ENCODE measurements at places on chromosomes 12 and 14.

GRCh38 chr14:73142216-73142615, 5.9 kb downstream of the PSEN1 start:
- no peak for DNase-seq

GRCh38 chr14:50772412-50772811, 58.5 kb downstream of the NIN start:
- DNase-seq, result no peak

GRCh38 chr14:95667249-95667693, 19.0 kb upstream of the TCL1B start:
- DNase-seq, result no peak

GRCh38 chr12:1836854-1837421, 16.6 kb downstream of the LRTM2 start:
- no peak for DNase-seq

DNA sequence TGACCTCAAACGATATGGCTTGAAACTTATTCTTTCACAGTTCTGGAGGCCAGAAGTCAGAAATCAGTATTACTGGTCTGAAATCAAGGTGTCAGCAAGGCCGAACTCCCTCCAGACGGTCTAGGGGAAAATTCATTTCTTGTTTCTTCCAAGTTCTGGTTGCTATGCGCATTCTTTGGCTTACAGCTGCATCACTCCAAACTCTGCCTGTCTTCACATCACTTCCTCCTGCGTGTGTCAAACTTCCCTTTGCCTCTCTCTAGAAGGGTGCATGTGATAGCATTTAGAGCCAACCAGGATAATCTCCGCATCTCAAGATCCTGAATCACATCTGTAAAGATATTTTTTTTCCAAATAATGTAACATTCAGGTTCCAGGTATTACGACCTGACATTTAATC, 62.8 kb downstream of the DENND5B start:
- no peak for DNase-seq

DNA sequence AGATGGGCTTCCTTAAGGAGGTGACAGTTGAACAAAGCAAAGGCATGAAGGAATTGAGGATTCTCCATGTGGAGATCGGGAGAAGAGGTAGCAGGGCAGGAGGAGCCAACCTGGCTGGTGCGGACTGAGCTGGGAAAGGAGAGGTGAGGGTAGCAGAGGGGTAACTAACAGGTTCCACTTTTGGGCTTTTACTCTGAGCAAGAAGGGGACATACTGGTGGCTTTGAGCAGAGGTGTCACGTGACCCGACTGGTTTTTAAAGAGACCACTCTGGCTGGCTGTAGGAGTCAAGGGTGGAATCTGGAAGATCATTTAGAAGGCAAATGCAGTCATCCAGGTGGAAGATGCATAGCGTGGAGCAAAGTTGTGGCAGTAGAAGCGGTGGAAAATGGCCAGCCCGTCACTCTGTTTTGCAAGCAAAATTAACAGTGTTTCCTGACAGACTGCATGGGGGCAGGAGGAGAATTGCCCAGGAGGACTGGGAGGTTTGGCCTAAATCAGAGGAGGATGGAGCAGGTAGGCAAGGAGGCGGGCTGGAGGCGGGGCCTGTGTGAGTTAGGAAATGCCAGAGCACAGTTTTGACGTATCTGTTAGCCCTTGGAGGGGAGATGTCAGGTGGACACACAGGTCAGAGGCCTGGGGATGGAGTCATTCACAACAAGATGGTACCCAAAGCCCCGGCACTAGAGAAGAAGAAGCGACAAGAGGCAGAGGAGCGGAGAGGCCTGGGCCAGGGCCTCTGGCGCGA, 156.3 kb upstream of the FKBP4 start:
- DNase-seq, result no peak

DNA sequence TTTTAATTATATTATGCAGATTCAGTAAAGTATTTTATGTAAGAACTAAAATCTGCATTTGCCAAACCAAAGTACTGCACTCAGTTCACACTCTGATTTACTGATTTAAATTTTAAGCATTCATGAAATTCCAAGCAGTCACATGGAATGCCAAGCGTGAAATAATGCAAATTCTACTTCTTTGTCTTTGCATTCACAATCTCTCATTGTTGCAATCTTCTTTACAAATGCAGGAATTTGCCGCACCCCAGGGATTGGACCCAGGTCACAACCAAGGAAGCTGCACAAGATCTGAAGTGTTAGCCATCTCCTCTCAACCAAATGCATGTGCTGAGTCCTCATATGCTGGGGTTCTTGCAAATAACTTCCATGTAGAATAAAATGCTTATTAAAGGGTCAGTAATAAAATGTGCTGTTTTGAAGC, 71.9 kb downstream of the TUNAR start:
- DNase-seq, result no peak

DNA sequence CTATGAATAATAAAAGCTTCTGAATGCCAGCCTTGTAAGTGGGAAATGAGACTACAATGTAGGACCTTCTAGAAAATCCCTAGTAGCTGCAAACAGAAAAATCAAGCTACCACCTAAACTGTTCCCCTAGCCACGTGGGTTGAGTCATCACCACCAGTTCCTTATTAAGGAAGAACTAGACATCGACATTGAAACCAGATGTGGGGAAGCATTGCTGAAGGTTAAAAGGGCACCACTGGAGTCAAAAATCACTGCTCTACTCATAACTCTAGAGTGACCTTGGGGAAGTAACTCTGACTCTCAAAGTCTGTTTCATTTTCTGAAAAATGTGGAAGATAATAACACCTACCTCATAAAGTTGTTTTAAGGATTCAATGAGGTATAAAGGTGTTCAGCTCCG, 9.4 kb upstream of the CNIH1 start:
- no peak for DNase-seq

DNA sequence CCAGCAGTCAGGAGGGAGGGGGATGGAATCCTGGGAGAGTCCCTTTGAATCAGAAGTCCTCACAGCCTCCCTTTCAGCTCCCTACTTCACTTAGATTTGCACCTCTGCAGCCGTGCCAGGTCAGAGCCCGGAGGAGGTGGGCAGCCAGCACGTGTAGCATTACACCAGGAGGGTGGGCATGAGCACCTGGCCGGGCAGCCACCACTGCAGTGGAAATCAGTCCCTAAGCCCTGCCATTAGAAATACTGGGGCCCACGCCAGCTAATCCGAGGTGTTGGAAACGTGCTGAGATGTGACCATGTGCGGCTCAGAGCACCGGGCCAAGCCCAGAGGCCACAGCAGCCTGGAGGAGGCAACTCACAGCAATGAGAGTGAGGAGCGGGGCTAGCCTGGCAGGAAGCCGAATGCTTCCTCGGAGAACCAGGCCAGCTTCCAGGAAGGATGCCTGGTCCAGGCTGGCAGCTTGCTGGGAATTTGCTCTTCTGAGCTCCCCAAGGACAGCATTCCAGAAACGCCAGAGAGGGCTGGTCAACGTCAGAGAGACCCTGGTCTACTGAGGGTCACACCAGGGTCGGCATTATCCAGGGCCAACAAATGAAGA, 9.4 kb upstream of the CACNA2D4 start:
- DNase-seq, result no peak

DNA sequence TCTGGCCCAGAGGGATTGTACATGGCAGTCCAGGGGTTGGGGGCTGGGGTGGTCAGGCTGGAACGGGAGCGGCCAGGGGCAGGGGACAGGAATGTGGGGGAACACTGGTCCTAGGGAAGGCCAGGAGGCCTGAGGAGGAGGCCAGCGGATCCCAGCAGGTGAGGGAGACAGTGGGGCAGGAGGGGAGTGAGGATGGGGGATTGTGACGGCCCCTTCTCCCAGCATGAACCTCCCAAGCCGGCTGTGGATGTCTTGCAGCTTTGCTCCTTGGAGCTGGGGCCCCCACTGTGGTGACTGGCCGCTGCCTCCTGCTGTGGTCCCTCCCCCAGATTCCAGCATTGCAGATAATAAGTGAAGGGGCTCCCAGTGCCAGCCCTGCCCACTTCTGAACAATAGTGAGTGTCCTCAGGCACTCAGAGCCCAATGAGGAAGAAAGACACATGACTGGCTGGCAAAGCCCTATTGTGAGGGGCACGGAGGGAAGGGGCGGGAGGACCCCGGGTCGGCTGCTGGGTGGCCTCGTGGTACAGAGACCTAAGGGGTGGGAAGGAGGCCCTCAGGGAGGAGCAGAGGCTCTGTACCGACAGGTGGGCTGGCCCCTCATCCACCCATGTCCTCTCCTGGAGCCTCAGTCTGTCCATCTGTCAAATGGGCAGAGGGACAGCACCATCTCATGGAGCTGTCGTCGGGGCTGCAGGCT, 215.0 kb downstream of the KIF26A start:
- no peak for DNase-seq

DNA sequence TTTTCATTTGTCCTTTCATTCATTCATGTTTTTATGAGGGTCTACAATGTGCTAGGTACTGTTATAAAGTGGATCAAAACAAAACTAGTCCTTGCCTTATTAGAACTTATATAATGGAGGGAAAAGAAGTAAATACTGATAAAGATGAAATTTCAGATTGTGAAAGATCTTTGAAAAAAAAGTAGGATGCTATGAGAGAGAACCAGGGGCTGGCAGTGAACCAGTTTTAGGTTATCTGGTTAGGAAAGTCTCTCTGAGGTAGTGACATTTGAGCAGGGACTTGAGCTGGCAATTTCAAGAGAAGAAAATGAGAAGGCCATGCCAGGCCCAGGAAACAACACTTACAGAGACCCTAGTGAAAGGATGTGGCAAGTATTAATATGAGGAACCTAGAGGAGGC, 57.3 kb upstream of the E2F7 start:
- no peak for DNase-seq

GRCh38 chr12:38053113-38053512, 263.5 kb upstream of the ALG10B start:
- DNase-seq, result no peak

- no peak for DNase-seq
Observed at GRCh38 chr14:49621114-49621881, 699 bp downstream of the MGAT2 start.

- DNase-seq, result no peak
Observed at GRCh38 chr14:29637411-29637810, 290.2 kb downstream of the PRKD1 start.

DNA sequence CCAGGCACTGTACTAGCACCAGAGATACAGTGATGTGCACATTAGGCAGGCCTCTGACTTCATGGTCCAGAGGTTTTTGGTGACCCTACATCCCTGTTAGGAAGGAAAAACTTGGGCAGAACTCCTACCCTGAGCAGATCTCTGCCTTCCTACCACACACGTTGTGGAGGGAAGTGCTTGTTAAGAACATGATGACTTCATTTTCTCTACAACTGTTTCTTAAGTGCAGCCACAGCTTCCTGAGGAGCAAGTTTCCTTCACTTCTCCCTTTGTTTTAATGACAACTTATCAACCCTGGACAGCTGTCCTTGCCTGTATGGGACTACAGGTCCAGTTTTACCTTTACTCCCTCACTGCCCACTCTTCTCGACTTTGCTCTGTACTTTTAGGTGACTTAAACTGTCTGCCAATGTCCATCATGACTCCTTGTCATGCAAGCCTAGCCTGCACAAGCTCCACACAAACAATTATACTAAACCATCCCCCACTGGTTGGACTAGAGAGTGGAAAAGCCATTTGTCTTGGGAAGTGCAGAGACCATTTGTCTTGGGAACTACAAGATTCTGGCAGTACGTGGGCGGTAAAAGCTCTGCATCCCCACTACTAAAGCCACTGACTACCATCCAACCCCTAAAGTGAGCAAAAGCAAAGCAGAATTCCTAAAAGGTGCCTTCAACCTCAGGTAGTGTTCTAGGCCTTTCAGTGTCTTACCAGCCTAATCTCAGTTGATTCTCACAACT, 359.8 kb downstream of the EGLN3 start:
- DNase-seq, result no peak

DNA sequence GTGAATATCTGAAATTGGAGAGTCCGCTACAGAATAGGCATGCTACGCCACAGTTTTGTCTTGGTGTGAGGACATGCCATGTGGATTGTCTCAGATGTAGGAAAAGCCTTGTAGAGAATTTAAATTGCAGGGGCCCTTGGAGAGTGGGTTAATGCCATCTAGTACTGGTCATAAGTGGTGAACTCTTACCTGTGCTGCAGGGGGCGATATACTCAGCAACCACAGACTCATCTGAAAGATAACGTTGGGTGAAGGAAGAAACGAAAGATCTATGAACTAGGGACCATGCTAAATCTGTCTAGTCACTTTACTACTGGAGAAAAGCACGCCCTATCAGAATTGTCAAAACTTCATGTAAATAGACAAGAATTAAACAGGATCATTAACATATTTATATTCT, 33.7 kb upstream of the A2M start:
- no peak for DNase-seq

- DNase-seq, result no peak
Observed at GRCh38 chr12:131940141-131940547, 9.6 kb upstream of the EP400 start.

- no peak for DNase-seq
Observed at GRCh38 chr12:48557919-48558318, 11.9 kb downstream of the LALBA start.

DNA sequence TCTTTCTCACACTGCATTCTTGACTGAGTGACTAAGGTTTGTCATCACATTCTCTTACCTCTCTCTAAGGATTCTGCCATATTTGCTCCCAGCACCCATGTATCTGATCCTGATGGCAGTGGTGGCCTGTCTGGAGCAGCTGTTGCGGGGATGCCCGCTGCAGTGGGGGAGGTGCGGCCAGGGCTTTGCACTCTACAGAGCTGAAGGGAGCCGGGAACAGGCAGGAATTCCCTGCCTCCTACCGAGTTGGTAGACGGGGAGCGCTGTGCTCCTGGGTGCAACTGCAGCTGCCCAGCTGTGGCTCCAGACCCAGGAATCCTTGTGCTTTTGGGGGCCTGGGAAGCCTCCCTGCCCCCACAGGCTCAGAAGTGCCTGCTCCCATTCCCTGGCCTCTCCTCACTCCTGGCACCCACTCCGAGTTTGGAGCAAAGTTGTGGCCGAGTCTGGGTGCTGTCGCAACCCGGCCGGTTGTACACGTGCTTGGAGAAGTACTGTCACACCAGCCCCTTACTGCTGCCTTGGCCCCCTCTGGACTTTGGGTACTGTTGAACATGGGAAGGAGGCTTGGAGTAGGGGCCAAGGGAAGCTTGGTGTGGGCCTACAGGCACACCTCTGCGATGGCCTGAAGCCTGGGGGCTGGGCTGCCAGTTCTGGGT, 106.9 kb upstream of the OR4E1 start:
- no peak for DNase-seq

DNA sequence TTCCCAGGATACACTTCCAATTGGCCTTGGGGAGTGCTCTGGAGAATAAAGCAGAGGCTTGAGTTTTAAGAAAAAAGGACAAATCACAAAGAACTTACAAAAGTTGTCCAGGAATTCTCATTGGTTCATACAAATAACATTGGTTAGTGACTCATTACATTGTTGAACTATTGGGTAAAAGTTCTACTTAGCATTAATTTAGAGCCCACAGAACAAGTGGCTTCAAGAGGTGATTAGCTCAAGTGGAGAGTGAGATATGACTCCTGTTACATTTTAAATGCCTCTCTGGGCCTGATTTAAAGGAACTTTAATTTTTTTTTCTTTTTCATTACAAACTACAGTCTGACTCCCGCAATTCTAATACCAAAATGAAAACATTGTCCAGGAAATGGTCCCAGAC, 72.9 kb downstream of the ASCL4 start:
- no peak for DNase-seq

GRCh38 chr12:111904446-111904975, 62.5 kb downstream of the MAPKAPK5 start:
- no peak for DNase-seq
